ENCODE measurements at places on chromosomes 4 and X.

DNA sequence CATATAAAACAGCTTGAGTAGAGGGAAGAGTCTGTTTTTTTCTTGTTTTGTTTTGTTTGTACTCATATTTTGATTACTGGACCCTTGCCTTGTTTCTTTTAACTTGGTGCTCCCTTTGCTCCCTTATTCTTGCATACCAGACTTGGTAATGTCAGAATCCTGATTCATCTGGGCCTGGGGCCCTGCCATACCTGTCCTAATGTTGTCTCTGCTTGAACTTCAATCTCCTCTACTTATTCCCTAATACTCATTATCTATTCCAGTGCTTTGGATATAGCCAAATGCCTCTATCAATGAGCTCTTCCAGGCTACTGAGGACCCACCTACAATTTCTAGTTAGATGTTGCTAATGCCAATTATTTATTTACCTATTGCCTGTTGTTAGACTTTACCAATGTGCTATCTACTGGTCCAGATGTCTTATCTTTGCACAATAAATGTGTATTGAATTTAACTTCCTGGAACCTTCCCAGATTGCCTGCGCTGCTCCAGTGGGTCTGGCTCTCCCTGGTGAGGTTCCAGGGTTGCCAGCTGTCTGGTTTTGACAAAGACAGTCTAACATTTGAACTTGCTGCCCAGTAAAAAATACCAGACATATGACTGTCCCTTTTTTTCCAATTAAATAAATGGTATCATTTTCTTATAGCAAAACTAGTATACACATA lies 64.4 kb upstream of the ACSL4 start:
- no peak for DNase-seq

GRCh38 chr4:2637956-2638552 lies 101.6 kb downstream of the FAM193A start:
- no peak for DNase-seq

- DNase-seq, result peak; percentile 50
Observed at GRCh38 chr4:98939892-98940298, 11.0 kb upstream of the EIF4E start.

DNA sequence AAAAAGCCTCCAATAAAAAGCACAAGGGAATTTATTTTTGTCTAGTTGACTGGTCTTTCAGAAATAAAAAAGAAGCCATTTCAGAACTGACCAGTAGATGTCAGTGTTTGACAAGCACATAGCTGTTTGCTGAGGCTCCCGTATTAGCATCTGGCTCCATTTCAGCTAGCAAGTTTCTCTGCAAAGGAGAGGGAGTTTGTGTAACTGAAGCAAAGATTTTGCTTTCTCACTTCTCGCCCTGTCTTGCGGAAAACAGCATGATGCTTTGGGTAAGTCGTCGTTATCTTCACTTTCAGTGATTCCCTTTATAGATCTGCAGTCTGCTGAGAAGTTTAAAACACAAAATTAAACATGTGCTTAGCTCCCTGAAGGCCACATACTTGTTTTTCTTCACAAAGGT lies 85.5 kb downstream of the CT47B1 start:
- DNase-seq, result peak; percentile 47

DNA sequence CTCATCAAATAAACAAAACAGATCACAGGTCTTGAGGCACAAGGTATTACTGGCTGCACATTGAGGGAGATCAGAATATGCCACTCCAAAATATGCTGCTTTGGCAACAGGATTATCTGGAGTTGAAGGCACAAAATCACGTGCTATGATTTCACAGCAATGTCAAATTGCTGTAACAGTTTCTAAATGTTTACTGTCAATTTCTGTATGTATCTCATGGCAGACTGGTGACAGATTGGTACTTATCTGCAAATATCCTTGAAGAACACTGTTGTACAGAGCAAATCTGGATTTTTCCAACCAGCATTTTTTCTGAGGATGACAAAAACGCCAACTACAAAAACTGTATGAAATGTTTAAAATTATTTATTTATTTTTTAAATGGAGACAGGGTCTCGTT lies 26.7 kb downstream of the GPR82 start:
- DNase-seq, result no peak

DNA sequence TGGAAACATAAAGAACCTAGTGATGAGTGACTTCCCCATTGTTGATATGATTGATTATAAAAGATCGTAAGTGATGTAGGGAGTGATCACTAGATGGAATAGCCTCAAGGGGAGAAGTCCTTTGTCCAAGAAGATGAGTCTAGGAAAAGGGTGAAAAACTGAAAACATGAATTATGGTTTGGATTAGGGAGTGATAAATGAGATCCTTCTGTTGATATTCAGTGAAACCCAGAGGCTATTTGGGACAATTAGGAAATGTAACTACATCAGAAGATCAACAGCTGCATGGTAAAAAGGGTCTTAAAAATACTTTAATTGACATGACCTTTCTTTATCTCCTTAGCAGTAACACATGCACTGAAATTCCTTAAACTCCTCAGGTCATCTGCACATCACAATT lies 124.0 kb upstream of the UNC5C start:
- DNase-seq, result no peak

- no peak for DNase-seq
Observed at GRCh38 chr4:38811297-38811696, 6.7 kb upstream of the TLR1 start.

DNA sequence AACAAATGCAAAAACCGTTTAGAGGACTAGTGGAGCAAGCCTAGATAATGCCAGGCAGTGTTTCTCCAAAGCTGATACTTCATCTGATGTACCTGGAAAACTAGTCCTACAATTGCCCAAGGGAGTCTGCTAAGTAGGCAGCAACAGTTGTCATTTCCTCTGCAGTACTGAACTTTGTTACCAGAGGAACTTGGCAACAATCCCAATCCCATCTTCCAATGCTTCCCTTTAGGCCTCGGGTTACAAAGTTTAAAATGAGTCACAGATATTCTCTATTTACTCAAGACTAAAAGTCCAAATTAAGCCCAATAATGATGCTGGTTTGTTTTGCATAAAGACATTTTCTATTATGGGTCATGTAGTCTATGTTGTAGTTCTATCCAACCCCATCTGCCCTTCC lies 120.0 kb upstream of the GLRA2 start:
- DNase-seq, result no peak

GRCh38 chrX:44674906-44675305 lies 132.2 kb upstream of the FUNDC1 start:
- DNase-seq, result no peak

- no peak for DNase-seq
Observed at GRCh38 chr4:186657764-186658163, 65.9 kb downstream of the FAT1 start.

GRCh38 chr4:3431446-3431993 lies 10.2 kb upstream of the HGFAC start:
- no peak for DNase-seq

GRCh38 chrX:12297353-12297752 lies 159.1 kb downstream of the FRMPD4 start:
- no peak for DNase-seq

DNA sequence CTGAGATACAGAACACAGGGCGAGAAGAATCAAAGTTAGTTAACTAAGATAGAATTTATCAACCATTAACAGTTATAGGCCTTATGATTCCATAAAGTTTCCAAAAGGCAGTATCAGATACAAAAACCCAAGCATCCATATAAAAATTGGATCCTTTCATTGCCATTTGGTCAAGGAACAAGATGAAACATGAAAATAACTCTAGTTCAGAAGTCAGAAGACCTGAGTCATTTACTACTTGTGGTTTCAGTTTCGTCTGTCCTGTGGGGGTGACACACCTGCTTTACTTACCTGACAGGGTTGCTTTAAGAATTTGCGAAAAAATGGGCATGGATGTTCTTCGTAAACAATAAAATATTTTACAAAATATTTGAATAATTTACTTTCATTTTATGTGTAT lies 130.8 kb downstream of the ANAPC10 start:
- DNase-seq, result no peak

DNA sequence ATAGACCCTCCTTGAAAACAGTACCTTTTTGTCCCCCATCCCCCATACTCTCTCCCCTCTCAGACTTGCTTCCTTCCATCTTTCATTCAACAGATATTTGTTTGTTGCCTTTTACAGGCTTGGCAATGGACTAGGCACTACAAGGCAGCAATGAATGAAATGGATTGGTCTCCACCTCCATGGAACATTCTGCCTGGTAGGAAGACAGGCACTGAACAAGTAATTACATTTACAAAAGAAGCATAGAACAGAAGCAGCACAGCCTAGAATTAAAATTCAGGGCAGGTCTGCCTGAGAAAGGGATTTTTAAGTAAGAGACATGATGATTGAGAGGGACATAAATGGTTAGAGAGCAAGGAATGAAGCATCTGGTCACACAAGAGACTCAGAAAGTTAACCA lies 346.1 kb downstream of the GRXCR1 start:
- no peak for DNase-seq

DNA sequence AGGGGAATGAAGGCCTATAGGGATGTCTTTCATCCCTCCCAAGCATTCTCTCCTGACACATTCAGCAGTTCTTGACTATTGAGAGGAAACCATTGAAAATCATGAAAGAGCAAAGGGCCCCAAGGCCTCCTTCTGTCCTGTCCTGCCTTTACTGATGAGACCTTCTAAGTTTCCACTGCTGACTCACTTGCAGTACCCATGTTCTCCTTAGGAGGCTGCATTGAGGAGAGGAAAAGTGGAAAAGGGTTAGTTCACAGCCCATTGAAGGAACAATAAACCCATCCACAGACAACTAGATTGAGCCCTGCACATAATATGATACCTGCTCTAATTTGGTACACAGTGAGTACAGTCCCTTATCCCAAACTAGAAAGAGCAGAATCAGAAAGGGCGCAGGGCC lies 115.1 kb upstream of the PNPLA4 start:
- no peak for DNase-seq

GRCh38 chr4:136634121-136634520 lies 898.2 kb downstream of the PCDH18 start:
- no peak for DNase-seq

DNA sequence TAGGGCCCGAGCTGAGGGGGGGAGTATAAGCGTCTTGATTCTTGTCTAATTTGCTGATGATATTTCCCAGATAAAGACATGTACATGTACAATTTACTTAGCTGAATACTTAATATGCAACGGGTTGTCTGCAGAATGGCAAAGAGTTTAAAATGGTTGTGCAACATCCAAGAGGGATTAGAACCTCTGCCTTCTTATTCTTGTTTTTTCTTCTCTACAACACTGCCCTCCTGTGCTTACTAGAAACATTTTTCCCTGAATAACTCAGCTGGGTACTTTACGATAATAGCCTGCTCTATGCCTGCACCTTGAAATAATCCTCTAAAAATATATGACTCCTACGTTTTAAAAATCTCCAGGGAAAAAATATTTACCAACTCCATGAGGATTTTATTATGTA lies 41.8 kb downstream of the INTS12 start:
- DNase-seq, result peak; percentile 25

- no peak for DNase-seq
Observed at GRCh38 chr4:113884655-113885054, 94.8 kb downstream of the ARSJ start.

DNA sequence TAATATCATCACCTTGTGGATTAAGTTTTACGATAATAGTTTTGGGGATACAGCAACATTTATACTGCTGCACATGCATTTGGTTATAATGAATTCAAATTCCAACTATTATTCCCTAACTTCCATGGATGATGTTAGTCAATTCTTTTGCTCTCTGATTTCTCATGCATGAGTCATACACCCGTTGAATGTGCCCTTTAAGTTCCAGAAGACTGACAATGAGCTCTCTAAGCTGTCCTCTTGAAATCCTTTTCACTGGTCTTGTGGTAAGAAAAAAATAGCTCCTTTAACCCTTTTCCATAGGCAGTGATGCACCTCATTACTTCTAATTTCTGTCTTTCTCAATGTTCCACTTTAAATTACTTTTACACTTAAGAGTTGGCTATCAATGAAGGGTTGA lies 1095.2 kb upstream of the POU3F4 start:
- no peak for DNase-seq

DNA sequence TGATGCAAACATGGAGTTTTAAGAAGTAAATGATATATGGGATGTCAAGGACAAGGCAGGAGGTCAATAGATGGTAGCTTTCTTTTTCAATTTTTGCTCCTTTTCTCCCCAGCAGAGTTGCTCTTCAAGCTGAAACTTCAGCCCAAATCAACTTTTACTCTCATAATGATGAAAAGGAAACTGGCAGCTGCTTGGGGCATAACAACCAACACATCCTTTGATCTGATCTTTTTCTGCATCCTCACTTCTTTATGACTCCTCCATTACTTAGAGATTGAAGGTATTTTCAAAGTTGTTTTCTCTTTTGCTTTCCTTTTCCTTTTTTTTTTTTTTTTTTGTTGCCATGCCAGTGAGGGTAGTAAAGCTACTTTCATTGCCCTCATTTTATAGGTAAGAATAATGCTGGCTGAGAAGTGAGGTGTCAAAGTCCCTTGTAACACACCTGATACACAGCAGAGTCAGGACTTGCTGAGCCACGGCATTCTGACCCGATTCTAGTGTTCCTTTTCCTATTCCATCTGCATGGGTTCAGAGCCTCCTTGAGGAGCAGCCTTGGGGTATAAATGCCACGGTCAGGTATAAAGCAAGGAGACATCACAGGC lies 26.9 kb downstream of the SLC2A9 start:
- no peak for DNase-seq

- DNase-seq, result no peak
Observed at GRCh38 chr4:93342738-93343137, 485.8 kb upstream of the ATOH1 start.

DNA sequence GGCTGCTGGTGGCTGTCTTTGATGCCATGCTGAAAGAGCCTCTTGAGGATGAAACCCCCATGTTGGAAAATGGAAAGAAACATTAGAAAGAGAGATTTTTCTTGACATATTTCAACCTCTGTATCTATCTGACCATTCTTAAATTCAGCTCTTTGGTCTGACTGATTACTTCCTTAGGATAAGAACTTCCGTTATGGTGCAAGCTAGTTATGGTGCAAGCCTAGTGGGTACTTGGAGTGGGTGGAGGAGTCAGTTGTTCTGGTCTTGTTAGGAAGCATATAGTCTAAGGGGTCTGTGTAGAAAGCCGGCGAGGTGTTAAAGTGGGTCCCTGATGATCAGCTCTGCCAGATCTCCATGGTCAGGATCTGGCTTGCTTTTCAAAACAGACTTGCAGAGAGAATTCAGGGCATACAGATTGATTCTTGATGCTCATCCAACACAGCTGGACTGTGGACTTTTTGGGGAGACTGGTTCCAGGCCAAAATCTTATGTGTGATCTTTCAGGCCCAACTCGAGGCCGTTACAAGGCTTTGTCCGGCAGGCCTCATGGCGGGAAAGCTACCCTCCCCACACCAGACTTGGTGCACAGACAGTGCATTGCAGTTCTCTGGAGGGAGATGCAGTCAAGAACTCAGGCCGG lies 82.8 kb upstream of the BOD1L1 start:
- no peak for DNase-seq

GRCh38 chrX:68443155-68443868 lies 10.0 kb upstream of the OPHN1 start:
- DNase-seq, result no peak

DNA sequence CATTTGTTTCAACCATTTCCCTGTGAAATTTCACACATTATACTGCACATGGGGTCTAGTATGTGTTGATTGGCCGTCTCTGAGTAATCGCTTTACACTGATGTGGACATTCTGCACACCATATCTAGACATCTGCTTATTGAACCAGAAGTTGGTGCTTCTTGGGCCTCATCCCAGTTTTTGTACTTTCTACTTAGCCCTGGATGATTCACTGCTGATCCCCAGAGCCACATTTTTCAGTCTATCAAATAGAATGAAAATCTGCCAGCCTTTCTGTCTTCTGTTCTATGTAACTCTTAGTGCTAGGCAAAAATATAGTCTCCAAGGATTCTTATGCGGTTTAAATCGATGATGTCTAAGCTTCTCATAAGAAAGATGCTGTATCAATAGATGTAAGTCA lies 40.5 kb upstream of the RELL1 start:
- no peak for DNase-seq

Measured in D341Med (cell line).